A549 (cell line): ENCODE measurements at places on chromosomes 4 and X.

- no peak for DNase-seq
These were observed 11.4 kb upstream of the MCUB start for GRCh38 chr4:109548655-109549054.

GRCh38 chr4:41145571-41146078 is 68.7 kb downstream of the APBB2 start:
- DNase-seq = no peak

- DNase-seq = no peak
These were observed 257.5 kb upstream of the FAT1 start for GRCh38 chr4:186981161-186981560.

DNA sequence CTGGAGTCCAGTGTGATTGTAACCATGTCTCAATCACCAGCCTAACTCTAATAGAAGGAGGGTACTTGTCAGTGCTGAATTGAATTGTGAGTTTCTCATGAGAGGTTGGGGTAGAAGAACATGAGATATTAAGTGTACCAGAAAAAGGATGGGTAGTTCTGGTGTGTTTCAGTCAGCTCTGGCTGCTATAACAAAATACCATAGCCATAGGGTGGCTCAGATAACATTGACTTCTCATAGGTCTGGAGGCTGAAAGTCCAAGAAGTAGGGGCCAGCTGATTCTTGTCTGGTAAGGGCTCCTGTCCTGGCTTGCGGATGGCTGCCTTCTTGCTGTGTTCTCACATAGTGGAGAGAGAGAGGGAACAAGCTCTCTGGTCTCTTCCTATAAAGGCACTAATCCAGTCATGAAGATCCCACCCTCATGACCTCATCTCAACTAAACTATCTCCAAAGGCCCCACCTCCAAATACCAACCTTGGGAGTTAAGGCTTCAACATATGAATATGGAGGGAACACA is 35.6 kb upstream of the STX18 start:
- DNase-seq = no peak
